ENCODE measurements at places on chromosomes 1 and 21.

DNA sequence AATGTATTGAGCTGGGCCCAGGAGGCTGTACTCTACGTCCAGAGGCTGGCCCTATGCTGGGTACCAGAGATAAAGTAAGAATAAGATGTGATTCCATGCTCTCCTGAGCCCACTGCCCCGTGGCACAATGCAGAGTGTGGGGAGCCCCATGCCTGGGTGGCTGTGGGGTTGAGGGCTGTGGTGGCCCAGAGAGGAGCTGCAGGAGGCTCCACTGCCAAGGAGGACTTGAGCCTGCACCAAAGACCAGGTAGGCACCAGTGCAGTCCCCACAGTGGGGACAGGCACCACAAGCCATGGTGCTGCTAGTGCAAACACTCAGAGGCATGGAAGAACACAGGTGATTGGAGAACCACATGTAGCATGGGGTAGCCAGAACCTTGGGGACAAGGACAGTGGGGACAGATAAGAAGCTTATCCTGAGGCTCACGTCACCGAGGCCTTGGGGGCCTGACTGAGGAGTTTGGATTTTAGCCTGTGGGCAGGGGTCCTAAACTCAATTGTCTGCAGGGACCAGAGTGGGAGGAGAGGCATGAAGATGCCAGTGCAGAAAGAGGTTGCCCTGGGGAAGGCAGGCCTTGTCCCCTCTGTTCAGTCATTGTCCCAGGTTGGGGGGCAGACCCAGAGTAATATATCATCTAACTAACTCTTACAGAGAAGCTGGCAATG, 21.9 kb upstream of the EPS8L3 start:
- no peak for DNase-seq

- DNase-seq, result no peak
Observed at GRCh38 chr1:22709891-22710700, 543 bp upstream of the EPHB2 start.

DNA sequence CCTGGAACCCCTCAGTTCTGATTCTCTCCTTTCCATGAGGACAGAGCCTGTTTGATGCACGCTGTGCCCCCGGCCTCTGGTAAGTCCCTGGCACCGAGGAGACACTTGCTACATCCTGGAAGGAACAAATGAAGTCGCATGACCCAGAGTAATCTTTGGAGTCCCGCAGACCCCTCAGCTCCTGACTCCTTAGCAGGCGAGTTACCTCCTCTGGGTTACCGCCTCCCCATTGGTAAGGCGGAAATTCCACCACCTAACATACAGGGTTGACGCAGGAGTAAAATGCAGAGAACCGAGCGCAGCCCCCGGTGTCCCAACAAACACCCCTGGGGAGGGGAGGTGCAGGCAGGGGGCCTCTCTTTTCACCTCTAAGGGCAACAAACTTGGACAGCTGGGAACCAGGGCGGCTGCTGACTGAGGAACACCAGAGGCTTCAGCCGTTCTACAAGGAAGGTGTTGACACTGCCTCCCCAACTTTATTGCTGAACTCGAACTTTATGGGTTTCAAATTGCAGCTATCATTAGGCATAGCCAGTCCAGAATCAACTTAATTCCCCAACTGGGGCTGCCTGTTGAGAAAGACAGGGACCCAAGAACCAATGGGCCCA, 115.3 kb upstream of the IFFO2 start:
- DNase-seq, result no peak

DNA sequence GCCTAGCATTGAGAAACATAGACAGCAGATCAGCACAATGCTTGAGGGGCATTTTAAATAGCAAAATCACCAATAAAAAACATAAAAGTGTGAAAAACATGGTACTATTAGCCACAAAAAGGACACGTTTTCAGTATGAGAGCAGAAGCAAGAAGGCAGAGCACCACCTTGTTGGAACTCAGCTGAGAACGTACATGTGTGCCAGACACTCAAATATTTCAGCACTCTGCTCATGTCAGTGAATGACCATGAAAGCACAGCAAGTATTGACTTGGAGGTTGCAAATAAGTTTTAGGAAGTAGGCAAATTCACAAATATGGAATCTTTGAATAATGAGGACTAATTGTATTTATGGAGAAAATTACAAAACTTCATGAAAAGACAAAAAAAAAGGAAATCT, 193.4 kb upstream of the PKN2 start:
- no peak for DNase-seq

DNA sequence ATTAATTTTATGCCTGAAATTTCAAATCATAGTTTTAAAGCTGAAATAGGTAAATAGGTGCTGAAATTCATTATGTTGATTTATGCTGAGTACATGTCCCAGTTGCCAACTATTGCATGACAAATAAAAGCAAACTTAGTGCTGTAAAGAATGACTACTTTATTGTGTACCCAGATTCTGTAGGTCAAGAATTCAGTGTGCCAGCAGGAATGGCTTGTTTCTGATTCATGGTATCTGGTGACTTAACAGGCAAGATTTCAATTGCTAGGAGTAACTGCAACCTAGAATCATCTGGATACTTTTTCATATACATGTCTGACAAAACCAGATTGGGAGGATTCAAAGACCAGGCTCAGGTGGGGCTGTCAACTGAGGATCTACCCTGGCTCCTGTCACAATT, 678.4 kb upstream of the ADAMTS5 start:
- no peak for DNase-seq

DNA sequence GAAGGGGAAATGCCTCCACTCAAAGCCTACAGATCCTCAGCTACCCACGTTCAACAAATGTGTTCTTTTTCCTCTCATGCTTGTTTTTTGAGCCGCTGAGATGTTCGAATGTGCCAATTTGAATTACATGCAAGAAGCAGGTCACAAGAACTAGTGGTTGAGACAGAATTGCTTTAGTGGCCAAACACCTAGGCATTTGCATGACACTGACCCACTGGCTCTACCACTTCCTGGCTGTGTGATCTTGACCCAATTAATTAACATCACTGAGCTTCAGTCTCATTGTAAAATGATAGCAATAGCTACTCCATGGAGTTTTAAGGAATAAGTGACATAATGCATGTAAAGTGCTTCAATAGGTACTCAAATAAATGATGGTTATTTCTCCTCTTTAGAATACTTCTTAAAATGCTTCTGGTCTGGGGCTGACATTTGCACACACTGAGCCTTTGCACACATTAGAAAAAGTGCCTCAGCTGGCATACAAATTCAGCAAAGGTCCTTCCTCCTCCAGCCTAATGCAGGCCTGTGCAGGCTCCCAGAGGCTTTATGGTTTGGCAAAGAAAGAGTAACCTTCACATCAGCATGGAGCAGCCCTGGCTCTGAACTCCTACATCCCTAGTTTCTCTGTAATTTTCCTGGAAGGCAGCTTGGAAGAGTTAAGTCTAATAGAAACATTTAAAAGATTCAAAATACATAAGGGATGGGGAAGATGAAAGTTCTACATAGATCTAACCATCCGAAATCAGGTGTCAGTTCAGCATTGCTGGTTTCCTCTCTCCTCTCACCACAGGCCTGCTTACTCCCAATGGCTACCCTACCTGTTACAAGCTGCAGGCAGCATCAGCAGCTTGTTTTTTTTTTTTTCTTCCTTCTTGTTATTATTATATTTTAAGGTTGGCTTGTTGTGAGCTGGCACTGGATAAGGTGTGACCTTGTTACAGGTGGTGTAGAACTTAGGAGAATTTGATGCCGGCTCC, 107.4 kb downstream of the TBX19 start:
- DNase-seq, result no peak

DNA sequence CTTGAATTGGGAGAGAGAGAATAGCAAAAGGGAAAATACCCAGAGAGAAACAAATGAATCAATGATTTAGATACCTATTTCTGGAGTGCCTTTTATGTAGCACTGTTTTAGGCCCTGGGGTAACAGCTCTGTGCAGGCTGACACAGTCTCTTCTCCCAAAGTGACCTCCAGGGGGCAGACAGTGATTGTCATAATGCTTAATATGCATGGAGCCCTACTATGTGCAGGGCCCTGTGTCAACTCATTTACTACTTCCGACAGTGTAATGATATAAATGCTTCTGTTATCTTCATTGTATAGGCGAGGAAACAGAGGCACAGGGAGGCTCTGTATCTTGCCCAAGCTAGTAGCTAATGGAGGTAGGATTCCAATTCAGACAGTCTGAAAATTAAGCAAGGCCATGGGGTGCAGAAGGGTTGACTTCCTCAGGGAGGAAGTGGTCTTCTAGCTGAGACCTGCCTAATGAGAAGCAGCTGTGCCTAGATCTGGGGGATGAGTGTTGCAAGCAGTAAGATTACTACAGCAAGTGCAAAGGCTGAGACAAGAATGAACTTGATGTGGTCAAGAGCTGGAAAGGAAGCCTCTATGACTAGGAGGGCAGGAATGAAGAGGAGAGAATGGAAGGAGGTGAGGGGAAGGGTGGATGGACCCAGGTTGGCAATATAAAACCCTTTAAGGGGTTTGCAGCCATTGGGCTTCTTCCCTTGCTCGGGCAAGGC, 16.2 kb upstream of the SERINC2 start:
- DNase-seq, result no peak

DNA sequence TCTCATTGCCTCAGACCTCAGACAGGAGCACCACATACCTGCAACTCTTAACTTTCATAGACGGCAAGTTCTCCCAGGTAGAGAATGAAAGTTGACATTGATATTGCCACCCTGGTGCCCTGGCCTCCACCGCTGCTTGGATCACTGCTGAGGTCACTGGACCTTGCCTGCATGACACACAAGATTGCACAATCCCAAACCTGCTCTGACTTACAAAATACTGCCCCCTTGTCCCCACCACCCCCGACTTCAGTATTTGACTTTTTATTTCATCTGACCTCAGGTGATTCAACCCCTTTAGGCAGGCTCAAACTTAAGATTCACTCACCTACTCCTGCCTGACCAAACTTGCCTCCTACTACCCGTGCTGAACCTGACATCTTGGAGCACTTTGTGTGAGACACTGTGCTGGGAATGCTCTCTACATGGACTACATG, 43.1 kb upstream of the S1PR1 start:
- no peak for DNase-seq

DNA sequence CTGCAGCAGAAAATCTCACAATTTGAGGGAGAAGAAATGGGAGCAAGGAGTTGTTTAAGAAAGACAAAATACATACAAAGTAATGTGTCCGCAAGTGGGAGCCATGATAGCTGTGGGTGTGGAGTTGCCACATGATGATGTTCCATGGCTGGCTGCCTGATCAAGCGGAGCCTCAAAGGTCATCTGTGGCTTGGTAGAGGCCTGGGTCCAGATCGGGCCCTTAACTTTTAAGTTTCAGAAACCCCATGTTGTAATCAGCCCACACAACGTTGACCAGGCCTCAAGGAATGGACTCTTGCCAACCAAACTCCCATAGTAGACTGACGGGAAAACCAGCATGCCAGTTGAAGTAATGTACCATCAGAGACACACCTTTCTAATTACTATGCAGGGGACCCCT, 64.7 kb upstream of the ANGPTL1 start:
- no peak for DNase-seq

DNA sequence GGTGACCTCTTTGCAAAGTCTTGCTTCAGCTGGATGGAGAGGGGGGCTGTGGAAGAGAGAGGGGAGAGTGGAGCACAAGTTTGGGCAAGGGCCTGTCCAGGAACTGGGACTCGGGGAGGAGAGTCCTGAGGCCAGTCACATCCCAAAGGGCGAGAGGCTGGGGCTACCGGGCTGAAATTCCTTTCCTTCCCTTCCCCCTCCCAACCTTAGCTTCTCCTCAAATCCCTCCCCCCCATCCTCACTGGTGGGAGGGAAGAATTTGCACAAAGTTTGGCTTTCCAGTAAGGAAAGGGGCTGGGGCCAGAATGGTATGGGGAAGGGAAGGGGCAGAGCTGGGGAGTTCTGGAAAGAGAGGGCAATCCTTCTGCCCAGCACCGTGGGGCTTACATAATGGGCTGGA, 854 bp downstream of the CNTN2 start:
- no peak for DNase-seq

GRCh38 chr1:86062453-86062852, 94.1 kb downstream of the COL24A1 start:
- no peak for DNase-seq

DNA sequence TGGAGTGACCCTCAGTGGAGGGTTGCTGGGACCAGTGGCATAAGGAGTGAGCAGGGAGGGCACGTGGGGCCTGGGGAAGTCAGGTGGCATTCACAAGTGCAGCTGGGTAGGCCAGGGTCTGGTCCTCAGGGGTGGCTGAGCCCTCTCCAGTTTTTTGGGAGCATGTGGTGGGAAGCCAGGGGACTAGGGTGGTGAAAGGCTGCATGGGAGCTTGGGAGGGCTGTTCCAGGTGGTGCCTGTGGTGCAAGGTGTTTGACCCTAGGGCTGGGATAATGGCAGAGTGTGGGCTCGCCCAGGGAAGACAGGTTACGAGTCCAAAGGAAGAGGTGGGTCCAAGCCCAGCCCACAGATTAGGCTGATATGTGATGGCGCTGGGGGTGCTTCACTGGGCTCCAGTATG, 30.5 kb downstream of the MAN1C1 start:
- no peak for DNase-seq

DNA sequence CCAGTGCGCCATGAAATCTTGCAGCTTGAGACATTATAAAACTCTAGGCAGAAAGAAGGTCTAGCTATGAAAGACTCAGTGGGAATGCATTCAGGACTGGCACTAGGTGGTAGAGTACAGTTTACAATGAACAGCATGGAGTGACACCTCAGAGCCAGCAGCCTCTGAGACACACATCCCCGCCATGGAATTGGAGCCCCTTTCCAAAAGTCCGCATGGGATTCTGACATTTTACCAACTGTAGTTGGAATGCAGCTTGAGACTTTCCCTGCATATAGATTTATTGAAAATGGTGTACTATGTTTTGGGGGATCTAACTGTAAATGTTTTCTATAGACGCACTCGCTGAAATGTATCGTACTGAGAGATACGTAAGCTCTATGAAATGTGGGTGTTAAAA, 116.3 kb downstream of the ZSCAN20 start:
- no peak for DNase-seq

All from T-helper 22 cell (primary cell).